NCI-H1105 (cell line): ENCODE measurements at places on chromosomes 5 and 9.

DNA sequence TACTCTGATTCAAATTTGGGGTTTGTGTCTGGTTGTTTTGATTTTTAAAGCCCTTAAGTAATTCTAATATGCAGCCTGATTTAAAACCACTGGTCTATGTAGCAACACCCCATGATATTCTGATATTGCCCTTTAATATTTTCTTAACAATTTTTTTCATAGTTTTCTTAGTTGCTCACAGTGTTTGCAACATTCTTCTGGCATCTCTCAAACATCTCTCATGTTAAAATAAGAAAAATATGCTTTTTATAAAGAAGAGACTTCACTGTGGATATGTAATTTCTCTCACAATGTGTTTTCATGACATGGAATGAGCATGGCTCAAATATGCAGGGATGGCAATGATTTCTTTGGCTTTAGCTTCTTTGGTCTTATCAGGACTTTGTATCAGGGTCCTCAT, 183.7 kb downstream of the TAF11L14 start:
- DNase-seq, result no peak

- DNase-seq, result no peak
Measured at GRCh38 chr5:22708770-22709328, 144.3 kb downstream of the CDH12 start.

GRCh38 chr5:16427587-16427986, 38.0 kb downstream of the ZNF622 start:
- no peak for DNase-seq

GRCh38 chr5:120655828-120656435, 191.8 kb downstream of the PRR16 start:
- DNase-seq, result no peak

- no peak for DNase-seq
Measured at GRCh38 chr5:59597690-59598546, 295.6 kb downstream of the PDE4D start.

- no peak for DNase-seq
Measured at GRCh38 chr9:133055788-133056420, 5.9 kb upstream of the CEL start.

DNA sequence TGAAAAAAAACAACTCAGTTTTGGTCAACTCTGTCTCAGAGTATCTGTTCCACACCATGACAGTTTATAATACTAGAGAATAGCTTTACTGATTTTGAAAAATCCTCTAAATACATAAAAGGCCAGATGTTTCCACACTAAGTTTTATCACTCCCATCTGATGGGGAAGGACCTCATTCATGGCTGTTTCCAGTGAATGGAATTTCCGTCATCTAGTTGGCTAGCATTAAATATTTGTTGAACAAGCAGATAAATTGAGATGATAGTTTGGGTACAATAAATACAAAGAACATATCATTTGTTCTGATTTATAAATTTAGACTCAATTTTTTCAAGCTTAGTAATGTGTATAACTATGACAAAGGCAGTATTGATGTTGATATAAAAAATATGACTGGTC, 408.5 kb downstream of the PTPRD start:
- DNase-seq, result no peak

- DNase-seq, result no peak
Measured at GRCh38 chr5:148290271-148291195, 21.7 kb upstream of the SPINK7 start.

DNA sequence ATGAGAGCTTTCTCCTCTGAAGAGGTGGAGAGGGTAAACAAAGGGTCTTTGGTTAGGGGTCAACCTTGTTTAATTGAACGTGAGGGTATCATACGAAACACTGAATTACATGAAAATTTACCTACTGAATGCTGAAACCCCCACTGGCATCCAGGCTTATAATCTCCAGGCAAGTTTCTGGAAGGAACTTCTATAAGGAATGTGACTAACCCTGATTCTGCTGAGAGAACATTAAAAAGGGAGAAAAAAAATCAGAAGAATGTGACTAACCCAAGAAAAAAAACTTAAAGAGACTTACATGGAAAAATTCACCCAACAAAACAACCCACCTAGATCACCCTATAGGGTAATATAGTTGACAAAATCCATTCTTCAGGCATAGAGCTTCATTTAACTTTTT, 55.5 kb downstream of the APC start:
- DNase-seq, result no peak

DNA sequence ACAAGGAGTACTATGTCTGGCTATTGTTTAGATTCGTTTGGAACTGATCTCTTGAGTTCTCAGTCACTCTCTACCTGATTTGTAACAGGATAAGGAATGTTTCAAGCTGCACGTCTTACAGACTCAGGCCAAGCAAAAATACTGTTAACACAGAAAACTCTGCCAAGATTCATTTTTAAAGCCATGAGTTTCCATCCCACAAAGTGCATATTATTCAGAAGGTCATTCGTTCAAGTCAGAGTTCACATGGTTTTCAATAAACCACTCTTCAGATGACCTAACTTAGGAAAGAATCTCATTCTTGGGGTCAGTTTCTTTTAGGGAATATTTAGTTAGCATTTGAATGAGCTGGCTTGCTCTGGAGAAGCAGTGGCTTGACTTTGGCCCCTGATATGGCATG, 49.3 kb downstream of the F2R start:
- DNase-seq, result no peak

- no peak for DNase-seq
Measured at GRCh38 chr9:122381206-122381950, 10.6 kb downstream of the PTGS1 start.

DNA sequence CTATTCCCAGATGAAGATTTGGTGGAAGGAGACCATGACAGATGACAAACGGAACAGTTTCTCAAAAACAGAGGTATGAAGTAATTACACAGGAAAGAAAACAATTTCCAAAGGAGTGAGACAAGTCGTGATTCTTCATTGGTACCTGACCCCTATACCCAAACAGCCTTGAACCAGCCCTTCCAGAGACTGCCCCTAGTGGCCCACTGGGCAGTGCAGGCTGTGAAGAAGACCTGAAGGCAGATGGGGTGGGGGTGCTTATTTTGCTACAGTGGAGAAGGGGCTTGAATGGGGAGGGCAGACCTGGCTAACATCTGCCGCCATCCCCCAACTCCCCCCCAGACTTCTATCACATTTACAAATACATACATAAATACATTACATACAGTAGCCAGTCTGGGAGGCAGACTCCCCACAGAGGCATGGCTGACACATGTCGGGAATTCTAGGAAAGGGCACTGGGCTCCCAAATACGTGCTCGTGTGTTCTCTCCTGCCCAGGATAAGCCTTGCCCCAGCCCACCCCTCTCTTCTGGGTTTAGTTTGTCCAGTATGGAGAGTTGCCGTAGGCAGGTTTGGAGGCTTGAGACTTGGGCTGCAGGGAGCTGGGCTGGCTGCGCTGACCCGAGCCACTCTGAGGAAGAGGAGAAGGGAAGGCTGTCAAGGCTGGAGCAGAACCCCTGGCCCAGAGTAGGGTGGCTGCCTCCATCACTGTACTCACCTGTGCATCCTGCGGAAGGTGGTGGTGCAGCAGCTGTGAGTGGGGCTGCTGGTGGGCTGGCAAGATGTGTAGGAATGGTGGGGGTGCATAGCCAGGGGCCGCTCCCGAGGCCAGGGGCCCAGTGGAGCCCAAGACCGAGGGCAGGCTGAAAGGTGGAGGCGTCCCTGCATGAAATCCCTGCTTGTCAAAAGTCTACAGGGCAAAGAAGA, 105.3 kb downstream of the UBE2R2 start:
- DNase-seq, result no peak

DNA sequence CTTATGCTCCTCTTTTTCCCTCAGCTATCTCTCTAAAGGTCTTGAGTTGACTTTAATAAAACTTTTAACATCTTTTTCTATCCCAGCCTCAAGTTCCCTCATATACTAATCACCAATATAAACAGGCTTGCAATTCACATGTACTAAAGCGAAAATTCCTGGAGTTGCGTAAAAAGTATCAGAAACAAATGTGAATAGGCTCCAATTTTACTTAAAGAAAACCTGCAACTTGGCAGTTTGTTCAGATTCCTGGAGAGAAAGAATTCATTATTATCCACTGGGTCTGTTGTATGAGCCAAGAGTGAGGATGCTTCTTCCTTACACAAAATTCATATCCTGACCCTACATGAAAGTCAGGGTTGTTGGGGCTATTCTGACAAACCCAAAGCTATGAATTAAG, 384.2 kb downstream of the DTWD2 start:
- no peak for DNase-seq

- no peak for DNase-seq
Measured at GRCh38 chr5:156927545-156927944, 35.5 kb downstream of the TIMD4 start.

DNA sequence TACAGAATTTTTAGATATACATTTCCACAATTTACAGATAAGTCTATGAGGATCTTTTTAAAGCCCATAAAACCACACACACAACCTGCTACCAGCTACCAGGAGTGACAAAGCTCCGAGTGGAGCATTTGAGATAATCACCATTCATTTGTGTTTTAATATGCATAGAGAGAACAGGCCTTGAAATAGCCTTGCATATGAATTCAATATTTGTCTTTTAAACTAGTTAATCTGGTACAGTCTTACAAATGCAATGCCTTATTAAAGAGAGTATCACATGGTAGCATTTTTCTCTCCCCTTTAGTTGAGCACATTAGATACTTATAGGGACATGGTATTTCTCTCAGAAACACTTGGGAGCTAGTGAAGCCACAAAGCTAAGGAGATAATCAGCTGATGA, 49.1 kb downstream of the SEMA5A start:
- DNase-seq, result no peak

- DNase-seq, result no peak
Measured at GRCh38 chr5:4048398-4048797, 452.8 kb downstream of the IRX1 start.

DNA sequence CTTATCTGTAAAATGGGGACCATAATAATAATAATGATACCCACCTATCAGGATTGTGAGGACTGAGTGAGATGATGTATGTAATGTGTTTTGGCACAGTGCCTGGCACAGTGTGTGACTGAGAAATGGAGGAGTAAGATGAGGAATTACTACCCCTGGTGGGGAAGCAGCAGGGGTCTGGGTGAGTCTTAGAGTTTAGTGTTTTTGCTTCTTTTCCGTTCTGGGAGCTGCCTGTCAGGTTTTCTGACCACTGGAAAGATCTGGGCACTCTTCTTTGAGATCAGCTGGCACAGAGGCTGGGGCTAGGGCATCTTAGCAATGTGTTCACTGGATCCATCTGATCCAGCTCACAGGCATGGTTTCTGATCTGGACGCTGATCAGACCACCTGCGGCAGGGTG, 8.5 kb downstream of the LCP2 start:
- no peak for DNase-seq

DNA sequence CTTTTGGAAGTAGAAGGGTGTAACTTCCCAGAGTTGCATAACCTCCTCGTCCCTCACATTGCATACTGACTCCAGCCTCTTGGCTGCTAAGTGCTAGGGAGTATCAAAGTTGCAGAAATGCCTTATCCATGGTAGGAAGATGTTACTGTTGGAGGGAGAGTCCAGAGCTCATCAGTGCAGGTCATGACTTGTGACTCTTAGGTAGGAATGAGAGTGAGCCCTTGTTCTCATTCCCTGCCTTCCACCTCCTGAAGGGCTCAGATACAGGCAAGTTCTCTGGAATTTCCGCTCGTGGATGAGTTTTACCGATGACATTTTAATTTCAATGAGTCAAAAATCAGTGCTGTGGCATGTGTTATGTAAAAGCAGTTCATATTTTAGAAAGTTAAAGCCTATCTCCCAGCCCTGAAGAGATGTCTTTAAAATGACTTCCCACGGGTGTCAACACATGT, 17.0 kb downstream of the IRX1 start:
- DNase-seq, result no peak

GRCh38 chr9:3732077-3733038, 206.6 kb upstream of the RFX3 start:
- DNase-seq, result peak; percentile 64

GRCh38 chr5:39829441-39829840, 404.7 kb upstream of the DAB2 start:
- no peak for DNase-seq

DNA sequence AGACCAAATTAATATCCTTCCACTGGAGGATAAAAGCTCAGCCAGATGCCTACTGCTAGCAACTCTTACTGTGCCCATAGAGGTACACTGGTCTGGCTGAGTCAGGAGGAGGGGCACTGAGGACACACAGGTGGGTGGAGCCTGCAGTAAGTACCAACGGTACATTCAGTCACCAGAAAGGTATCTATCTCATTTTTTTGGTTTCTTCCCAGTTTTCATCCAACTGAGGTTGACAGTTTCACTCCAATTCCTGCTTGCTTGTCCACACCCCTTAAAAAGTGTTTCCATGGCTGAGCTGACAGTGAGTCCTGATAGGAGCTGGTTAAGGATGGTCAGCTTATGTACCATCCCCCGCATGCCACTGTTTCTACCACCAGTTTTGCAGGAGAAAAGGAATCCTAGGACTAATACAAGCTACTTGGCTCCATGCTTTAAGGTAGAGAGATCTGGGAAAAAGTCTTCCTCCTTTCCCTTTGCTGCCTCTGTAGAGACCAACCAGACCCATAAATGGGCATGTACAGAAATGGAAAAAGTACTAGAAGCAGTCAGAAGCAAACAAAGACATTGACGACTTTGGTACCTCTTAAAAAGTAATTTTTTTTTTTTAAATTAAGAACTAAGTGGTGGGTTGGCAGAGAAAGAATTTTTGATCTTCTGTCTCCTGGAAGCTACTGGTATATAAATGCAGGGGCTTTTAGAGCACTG, 3.2 kb downstream of the ELL2 start:
- DNase-seq, result no peak

GRCh38 chr9:114202849-114203248, 47.5 kb downstream of the COL27A1 start:
- no peak for DNase-seq

GRCh38 chr5:39604491-39604890, 179.7 kb upstream of the DAB2 start:
- DNase-seq, result no peak

- peak; percentile 32 for DNase-seq
Measured at GRCh38 chr9:71816916-71817451, 48.7 kb upstream of the CEMIP2 start.

DNA sequence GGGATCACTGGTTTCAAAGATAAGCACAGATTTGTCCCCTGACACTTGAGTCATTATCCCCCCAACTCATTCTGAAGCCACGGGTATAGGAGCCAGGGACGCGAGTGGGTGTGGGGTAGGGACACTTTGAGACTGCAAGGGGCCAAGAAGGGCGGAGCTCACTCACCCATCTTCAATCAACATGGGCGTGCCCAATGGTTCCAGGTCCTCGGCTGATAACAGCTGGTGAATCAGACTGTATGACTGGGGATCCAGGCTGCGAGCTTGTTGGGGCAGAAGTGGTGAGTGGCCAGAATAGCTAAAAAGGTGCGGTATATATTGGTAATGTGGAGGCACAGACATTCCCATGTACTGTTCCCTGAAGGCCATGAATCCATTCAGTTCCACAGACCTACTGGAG, 30.7 kb upstream of the NR5A1 start:
- DNase-seq, result no peak

- no peak for DNase-seq
Measured at GRCh38 chr9:133901184-133901835, 90.8 kb downstream of the VAV2 start.

GRCh38 chr5:132498686-132499271, 8.2 kb upstream of the IRF1 start:
- DNase-seq, result no peak
